ENCODE measurements at places on chromosomes 3 and 15. TPM values are rescaled to one million over a fixed set of nuclear protein-coding genes. Genes with fewer than 3 reads are reported as not detected.

The UROC1 gene
- not detected for total RNA-seq

- no peak for DNase-seq
Observed at GRCh38 chr3:194961149-194961548, 275.5 kb downstream of the FAM43A start.

GRCh38 chr3:119639494-119640350 lies 20.7 kb downstream of the POPDC2 start:
- peak; percentile 42 for DNase-seq

- no peak for DNase-seq
Observed at GRCh38 chr3:73813692-73814292, 189.1 kb upstream of the PDZRN3 start.

The GOLGA6A gene
- 0.14 TPM for total RNA-seq

GRCh38 chr15:48636511-48636910 lies 9.0 kb downstream of the FBN1 start:
- no peak for DNase-seq

The TMCO5A gene
- not detected for total RNA-seq

The TICRR gene
- 21.0 TPM for total RNA-seq

The CYP19A1 gene
- not detected for total RNA-seq

- no peak for DNase-seq
Observed at GRCh38 chr15:61524545-61524944, 295.4 kb upstream of the RORA start.

DNA sequence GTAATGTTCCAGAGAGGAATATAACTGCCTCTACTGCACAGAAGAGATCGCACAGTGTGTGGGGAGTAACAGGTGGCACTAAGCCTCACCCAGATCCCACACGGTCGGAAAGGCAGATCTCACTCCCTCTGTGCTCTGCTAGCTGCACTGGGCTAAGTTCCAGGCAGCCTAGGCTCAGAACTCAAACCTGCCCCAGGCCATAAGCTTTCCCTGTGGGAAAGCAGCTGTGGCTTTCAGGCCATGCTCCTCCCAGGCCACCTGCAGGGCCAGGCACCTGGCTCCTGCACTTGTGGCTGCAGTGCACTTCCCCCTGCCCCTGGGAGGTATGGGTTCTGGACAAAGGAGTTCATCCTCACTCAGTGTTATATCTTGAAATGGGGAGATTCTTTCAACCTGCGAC lies 27.5 kb downstream of the PCCB start:
- no peak for DNase-seq

DNA sequence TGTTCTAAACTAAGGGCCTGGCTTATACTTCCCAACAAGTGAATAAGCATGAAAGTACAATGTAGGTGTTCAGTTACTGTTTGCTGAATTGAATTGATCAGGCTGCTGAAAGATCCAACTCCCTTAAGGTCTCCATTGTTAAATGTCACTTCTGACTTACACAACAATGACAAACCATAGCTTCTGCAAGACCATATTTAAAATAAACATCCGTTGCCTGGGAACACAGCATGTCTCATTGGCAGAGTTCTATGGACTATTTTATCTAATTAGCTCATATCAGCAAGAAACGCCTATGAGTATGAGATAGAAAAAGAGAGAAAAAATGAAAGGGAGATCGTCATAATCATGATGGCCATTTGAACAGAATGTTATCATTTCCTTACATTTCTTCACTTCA lies 605.4 kb downstream of the FGF12 start:
- no peak for DNase-seq

The SRGAP3 gene
- 2.5 TPM for total RNA-seq

The SLTM gene
- 56.0 TPM for total RNA-seq

DNA sequence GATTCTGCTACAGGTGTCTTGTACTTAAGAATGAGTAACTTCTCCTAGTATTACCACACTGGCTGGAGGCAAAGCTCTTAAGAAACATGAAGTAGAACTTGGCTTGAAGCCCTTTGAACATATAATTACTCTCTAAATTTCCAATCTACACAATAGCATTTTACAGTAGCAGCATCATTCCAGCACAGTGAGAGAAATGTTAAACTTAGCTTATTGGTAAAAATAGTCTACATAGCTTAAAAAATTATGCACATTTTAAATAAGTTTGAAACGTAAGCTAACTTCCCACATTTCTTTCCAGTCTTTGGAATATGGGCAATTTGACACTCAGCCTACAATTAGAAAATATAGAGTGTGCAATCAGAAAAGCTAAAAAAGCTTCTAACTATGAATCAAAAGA lies 32.8 kb upstream of the TOP2B start:
- DNase-seq = no peak

The CCDC80 gene
- not detected for total RNA-seq

DNA sequence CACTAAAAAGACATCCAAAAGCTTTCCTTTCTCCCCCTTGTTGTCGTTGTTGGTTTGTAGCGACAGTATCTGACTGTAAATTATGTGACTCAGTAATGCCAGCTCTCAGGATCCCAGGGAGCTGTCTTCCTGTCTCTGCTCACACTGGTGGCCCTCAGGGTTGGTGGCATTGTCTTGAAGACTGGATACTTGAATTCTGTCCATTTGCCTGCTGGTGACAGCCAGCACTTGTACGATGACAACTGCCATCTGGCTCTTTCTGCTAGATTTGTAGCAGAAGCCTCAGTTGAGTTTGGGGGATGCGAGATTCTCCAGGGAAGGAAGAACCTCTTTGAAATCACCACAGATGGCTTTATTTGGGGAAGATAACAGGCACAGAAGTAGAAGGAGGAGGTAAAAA lies 120.8 kb downstream of the ARPP21 start:
- no peak for DNase-seq

The RFT1 gene
- 29.9 TPM for total RNA-seq

- DNase-seq = no peak
Observed at GRCh38 chr3:27666272-27666671, 55.9 kb downstream of the EOMES start.

GRCh38 chr3:106065831-106066230 lies 197.0 kb upstream of the CBLB start:
- DNase-seq = no peak
